ENCODE measurements at places on chromosomes 5 and 9.

DNA sequence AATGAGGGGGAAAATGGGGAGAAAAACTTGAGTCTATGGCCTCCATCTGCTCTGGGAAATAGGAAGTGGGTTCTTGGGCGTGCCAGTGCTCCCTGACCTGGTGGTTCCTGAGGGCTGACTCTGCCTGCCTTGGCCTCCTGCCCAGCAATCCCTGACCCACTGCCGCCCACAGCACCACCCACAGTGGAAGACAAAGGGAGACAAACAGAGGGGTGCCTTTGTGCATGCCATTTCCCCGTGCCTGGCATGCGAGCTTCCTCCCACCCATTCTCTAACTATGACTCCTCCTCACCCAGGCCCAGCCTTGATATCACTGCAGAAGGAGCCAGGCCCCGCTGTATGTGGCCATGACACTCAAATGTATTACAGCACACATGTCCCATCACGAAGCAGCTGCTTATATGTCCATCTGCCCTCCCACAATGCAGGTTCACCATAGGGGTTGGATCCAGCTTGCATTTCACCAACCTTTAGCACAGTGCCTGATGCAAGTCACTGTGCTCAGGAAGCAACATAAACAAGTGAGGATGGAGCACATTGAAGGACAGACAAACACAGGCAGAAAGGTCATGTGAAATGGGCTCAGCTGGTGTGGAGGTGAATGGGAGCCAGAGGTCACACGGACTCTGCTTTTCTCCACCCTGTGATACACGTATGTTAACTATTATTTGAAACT lies 84.4 kb downstream of the ADRB2 start:
- DNase-seq = no peak

GRCh38 chr5:11047030-11047429 lies 286.0 kb upstream of the DAP start:
- DNase-seq = no peak

DNA sequence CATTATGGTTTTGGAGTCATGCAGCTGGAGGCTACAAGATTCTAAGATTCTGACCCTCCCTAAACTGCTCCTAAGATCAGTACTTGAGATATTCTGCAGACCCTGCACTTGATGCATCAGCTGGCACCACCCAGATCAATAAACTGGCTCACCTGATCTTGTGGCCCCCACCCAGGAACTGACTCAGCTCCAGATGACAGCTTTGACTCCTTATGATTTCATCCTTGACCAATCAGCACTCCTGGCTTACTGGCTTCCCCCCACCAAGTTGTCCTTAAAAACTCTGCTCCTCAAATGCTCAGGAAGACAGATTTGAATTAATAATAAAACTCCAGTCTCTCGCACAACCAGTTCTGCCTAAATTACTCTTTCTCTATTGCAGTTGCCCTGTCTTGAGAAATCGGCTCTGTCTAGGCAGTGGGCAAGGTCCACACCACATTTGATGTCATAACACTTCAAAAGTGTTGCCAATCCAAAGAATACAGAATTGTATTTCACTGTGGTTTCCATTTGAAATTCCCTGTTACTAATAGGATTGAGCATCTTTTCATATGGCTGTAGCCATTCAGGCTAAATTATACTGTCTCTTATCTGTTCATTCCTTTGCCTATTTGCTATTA lies 14.8 kb upstream of the SLC30A5 start:
- DNase-seq = no peak

GRCh38 chr5:102933721-102934459 lies 178.8 kb downstream of the PAM start:
- DNase-seq = no peak

DNA sequence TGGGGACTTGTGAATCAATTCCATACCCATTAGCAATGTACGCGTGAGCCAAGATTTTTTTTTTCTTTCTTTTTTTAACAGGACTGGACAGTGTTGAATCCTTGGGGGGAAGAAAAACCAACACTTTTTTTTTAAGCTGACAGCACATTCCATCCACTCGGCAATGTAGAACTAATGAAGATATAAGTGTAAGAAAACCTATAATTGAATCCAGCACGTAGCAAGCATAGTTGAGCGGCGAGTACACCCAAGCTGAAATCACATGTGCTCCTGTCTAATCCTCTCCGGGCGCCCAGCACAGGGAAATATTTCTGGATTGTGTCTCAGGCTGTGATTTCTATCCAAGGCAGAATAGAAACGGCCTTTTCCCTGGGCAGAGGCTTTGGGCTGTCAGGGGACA lies 118.2 kb downstream of the BOD1 start:
- no peak for DNase-seq

- DNase-seq = no peak
Measured at GRCh38 chr5:144121577-144121976, 48.9 kb downstream of the YIPF5 start.

GRCh38 chr9:93083592-93084470 lies 12.2 kb upstream of the CARD19 start:
- DNase-seq = no peak

DNA sequence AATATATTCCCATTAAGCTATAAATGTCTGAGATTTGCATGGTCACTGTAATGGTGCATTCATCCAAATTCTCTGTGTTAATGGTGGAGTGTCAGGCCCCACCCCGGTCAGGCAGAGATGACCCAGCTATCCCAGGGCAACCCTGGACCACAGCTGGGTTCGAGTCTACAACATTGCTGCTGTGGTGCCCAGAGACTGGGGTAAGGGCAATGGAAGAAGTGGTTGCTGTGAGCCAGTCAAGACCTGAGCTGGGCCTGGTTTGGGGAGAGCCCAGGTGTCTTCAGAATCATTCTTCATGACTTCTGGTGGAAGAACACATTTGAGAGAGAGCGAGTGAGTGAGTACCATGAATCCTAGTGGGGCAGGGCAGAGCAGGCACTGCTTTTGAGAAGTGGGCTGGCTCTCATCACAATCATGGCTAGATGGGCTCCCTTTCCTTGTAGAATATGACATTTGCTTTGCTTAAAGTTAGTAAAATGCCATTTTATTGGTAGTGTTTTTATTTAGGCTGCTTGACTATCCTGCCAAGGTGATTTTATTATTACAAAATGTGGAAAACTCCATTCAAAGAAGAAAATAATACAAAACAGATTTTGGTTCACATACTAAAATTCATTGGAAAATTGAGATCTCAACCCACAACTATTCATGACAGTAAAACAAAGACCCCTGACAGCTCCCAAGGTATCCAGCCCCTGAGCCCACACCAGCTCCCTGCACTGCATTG lies 125.8 kb upstream of the SLC25A48 start:
- no peak for DNase-seq
